ENCODE measurements at places on chromosomes 1 and 21.

DNA sequence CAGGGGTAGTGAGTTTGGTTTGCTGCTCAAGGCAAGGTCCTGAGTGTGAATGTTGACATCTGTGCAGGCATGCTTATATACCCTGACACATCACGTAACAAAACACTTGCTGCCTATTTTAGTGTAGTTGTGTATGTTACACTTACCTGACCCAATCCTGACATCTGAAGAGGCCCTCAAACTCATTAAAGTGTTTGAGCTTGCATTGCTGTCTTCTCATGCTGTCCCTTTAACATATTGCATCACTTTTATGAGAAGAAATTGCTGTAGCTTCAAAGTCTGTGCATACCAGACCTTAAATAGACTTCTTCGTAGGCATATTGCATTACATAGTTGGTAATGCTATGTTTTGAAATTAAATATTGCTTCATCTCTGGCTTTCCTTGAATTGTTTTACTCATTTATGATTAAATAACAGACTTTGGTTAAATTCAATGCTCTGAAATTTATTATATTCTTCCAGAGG, at the start of gene KRTAP19-3:
Gene KRTAP19-3, minus strand, starts transcription at position 51 of the 466 bp plus-strand sequence. CDS start 56 bp downstream, outside the sequence.
- DNase-seq = no peak

DNA sequence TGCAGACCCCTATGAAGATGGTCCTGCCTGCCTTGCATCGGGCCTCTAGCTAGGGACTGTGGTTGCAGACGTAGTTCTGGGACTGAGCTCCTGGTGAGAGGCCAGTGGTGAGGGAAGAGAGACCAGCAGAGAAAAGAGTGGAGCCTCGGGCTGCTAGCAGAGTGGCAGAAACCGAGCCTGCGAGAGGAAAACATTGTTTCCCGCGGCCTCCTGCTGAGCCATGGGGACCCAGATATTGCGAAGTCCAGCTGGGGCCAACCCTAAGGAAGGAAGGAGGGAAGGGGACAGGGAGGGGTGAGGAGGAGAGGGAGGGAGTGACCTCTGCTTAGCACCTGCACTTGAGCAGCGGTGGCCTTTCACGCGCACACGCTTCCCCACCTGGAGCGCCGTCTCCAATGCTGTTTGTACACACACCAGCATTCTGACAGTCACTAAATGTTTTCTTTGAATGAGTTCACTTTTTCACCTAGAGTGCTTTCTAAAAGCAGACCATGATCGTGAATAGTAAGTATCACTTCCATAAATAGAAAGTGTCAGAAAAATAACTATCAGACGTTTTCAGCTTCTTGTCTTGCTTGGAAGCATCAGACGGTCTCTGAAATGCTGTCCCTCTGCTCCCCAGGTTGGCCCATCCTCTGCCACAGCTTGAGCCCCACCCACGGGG, 2.5 kb upstream of the FNDC10 start:
- DNase-seq = no peak

DNA sequence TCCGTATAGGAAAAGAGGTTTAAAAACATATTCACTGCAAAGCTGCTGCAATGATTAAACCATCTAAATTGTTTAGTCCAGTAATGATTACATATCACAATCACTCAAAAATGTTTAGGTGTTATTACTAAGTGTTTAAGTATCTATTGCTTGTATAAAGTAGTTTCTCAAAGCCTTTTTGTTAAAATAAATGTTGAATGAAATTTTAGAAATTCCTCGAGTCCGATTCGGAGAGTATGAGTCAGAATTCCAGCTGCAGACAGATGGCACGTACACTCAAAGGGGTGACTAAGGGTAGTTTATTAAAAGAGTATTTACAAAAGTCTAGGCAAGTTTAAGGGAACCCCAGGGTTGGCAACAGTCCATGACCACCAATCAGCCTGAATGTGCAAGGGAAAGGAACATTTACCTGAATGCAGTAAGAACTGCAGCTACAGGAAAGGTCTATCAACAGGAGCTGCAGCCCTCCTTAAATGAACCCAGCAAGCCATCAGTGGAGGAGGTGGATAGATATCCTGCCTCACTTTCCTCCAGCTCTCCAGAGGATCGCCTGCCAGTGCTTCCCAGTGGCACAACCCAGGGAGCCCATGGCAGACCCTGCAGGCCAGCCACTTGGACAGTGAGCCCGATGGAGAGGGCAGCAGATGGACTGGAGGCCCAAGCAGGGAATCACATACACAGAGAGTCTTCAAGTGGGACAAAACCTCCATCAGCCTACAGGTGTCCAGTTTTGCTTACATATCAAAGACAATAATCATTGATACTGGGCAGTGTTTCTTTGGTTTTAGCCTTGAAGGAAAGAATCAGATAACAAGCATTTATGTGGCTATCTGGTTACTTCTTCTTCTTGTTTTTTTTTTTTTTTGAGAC, 92.1 kb upstream of the SLC44A3 start:
- DNase-seq = no peak

- DNase-seq = no peak
Observed at GRCh38 chr21:43815107-43815613, 25.8 kb downstream of the RRP1 start.

DNA sequence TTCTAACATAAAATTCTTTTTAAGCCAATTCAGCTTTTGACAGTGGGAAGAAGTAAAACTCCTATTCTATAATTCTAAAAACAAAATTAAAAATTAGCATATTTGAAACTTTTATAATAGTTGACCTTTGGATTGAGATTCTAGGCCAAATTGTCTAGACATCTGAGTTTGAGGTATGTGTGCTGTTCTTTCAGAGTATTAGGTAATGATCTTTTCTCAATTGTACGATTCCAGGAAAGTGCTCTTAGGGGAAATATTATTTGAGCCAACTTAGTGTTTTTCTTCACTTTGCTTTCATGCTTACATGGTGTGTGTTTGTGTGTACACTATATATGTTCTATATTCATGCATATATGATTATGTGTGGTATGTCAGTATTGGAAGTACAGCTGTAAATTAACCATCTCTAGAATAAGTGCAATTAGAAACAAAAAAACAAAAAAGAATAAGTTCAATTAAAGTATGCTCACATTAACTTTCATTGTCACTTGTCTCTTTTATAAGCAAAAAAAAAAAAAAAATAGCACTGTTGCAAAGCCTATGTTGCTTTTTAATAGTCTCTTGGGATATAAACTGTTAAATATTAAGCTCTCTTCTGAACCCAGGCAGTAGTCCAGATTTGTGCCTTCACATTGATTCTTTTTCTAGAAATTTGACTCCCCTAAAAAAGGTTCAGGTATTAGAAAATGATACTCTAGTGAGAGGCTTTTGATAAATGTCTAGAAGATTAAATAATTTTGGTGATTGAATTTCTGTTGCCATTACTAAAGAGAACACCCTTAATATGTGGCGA, 132.2 kb downstream of the ATP5PO start:
- DNase-seq = no peak

GRCh38 chr1:60431593-60431992, 358.0 kb upstream of the C1orf87 start:
- DNase-seq = no peak

- DNase-seq = no peak
Observed at GRCh38 chr1:63920154-63921117, 146.6 kb downstream of the ROR1 start.

GRCh38 chr21:27704567-27705166, 737.8 kb upstream of the ADAMTS5 start:
- DNase-seq = no peak

- no peak for DNase-seq
Observed at GRCh38 chr1:43722810-43723209, 15.5 kb downstream of the ST3GAL3 start.

DNA sequence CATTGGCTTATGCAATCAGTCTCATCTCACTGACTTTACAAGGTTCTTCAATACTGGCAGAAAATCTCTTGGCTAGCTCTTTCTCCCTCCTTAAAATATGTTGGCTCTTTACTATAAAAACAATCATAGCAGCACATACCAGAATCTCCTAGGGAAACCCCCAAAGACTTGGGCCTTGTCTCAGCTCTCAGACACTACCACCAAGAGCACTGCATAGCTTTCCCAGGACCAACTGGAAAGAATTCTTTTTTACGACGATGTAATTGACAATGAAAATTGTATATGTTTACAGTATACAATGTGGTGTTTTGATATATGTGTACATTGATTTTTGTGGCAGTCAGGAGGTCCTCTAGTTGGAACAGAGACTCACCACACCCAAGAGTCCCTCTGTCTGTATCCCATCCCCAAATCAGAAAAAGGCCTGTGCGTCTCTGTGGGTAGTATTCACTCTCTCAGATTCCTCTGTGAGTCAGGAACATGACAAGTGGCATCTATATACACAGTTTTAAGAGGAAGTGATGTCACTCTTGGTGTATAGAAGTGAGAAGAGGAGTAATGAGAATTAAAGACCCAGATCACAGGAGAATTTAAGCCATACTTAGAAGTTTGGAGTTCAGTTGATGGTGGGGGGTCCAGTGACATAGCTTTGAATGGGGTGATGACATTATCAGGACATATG, 21.1 kb downstream of the SMAP2 start:
- DNase-seq = no peak

- no peak for DNase-seq
Observed at GRCh38 chr1:198318085-198318484, 161.3 kb downstream of the NEK7 start.

DNA sequence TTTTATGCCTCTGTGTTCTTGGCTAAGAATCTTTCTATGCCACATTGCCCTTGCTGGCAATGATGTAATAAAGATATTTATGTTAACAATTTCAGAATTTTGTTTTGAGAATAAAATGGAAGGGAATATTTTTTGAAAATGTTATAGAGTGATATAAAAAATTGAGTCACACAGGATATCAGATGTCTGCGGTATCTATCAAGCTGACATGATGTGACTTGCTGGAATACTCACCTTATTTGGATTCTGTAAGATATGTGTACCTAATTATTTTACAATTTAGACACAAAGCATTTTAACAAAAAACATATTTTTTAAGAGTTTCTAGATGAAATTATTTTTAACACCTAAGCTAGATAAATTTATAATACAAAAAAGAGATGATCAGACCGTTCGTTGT, 660.0 kb upstream of the B3GALT2 start:
- DNase-seq = no peak

DNA sequence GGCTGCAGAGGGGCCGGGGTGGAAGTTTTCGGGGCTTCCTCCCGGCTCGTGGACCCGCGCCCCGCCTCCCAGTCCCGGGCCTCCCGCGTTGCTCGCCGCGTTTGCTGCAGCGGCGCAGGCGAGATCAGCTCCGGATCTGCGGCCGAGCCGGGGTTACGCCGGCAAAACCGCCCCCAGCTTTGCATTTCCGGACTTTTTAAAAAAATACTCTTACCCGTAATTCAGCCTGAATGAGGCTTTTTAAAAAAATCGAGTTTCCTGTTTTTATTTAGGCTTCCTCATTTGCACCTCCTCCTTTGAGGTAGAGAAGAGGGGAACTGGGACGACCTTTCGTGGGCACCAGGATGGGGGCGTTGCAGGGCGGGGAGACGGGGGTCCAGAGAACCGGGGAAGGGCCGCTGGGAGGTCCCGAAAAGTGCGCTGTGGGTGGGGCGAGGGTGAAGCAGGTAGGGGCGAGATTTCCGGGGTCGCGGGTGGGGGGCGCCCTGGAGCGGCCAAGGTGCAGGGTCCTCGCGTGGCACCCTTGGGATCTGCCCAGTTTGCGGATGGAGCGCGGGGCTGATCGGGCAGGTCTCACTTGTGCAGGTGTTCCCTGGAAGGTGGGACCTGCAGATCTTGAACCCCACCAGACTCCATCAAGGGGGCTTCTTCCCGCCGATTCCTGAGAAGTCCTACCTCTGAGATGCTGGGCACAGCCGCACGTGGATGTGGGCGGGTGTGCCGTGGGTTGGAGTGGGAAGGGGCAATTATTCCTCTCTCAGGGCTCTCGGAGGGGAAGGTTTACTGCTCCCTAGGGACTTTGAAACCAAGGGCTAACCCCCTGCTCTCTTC, 1.1 kb downstream of the PIK3CD start:
- DNase-seq = no peak

DNA sequence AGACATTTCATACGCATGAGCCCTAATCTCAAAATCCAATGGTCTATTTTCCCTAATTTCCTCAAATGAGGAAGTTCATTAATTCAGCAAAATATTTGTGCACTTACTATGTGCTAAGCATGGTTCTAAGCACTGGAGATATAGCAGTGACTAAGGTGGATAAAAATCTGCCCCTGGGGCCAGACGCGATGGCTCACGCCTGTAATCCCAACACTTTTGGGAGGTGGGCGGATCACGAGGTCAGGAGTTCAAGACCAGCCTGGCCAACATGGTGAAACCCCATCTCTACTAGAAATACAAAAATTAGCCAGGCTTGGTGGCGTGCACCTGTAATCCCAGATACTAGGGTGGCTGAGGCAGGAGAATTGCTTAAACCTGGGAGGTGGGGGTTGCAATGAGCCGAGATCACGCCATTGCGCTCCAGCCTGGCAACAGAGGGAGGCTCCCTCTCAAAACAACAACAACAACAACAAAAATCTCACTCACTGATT, 4.3 kb upstream of the MIIP start:
- no peak for DNase-seq

GRCh38 chr21:26972192-26972591, 5.3 kb upstream of the ADAMTS5 start:
- no peak for DNase-seq

DNA sequence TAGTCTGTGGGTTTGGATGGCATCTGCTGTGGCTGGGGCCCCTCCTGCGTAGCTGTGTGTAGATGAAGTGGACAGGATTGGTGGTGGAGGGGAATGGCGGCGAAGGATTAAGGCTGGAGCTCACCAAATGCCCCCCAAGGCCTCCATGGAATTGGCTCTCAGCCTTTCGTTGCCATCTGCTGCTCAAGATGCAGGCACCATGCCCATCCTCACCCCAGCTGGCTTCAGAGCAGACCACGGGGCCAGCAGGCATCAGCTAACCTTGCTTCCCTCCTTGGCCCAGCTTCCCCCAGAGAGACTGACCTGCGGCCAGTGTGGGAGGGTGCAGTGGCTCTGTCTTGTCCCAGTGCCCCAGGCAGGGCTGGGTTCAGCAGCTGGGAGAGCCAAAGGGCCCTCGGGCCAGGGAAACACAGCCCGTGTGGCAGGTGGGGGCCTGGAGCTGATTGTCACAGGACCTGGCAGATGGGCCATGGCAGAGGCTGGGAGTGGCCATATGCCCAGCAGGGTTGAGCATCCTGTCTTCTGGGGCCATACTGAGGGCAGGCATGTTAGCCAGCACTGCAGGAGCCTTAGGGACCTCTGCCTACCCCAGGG, 66.8 kb upstream of the ACTL8 start:
- no peak for DNase-seq

DNA sequence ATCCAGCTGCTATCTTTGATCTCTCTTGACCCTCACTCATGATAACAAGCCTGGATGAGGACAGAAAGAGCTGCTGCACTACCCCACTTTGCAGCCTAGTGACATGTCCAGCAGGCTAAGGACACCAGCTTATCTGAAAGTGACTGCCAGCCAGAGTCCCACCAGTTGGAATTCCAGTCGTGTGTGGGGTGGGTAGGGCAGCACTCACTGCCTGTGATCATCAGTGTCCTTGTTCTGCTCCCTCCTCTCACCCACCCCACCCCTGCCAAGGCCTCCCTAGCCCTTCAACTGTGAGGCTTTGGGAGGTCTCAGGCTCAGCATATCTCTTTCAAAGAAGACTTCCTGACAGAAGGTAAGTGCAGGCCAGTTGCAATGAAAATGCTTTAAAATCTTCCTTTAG, 15.5 kb upstream of the NMNAT2 start:
- DNase-seq = no peak

All from activated CD8-positive, alpha-beta memory T cell treated with anti-CD3 and anti-CD28 coated beads for 4 hours (primary cell).